ENCODE measurements at places on chromosomes 7 and 10.
A peak's percentile ranks its signal among the peaks of the same experiment; 100 is the strongest.

- H3K4me3 ChIP-seq, result no peak overlapping the region
- H3K36me3 ChIP-seq, result no peaks in the 10 kb centered on the region
- no peaks in the 10 kb centered on the region for H3K27me3 ChIP-seq
- no peak overlapping the region for H3K27ac ChIP-seq
- no peaks in the 10 kb centered on the region for H3K4me1 ChIP-seq
Observed at GRCh38 chr7:72078301-72078700, 333.8 kb downstream of the CALN1 start.

DNA sequence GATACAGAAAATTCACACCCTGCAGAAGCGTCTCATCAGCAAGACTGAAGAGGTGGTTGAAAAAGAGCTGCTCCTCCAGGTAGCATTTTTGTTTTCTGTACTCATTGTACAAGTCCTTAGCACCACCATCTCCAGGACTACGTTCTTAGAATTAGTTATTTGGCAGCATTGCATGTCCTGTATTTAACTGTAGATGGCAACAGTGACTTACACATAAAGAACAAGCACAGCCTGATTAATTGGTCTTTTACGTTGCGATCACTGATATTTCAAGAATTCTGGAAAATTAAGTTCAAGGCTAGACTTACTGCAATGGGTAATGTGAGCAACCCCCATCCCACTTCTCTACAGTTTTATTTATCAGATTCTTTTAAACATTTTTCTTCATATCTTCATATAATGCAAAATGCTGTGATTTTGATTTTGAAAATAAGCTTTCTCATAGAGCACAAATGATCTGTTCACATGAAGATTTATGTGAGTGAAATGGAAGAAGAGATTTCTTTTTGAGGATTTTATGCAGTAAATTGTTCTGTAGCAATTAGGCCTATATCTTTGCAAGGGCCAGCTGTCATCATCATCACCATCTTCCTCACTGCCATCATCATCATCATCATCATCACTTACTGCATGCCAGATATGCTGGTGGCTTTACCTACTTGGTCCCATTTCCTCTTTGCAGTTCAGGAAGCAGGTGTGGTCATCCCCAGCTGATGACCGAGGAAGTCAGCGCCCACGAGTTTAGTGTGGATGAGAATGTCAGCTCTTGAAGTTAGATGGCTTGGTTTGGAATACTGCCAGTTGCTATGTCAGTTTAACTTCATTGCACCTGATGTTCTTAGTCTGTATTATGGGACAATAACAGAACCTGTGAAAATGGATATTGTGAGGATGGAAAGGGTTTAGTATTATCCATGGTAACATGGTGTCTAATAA is 53.4 kb downstream of the CFAP58 start:
- H3K27me3 ChIP-seq, result peaks cover 2% of the 10 kb centered on the region
- no peaks in the 10 kb centered on the region for H3K36me3 ChIP-seq
- no peak for DNase-seq

DNA sequence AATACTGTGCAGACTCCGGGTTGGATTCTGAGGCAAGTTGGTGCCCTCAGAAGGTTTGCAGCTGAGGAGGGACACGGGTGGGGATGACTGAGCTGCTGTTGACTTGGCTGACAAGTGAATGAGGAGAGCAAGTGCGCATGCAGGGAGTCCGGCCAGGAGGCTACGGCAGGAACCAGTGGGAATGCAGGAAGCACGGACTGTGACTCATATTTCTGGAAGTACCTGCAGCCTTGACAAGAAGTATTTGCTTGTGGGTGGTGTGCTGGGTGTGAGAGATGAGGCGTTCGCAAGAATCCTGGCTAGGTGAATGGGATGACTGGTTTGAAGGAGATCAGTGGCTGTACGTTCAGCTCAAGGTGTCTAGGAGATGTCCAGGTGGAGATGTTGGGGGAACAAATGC is 30.8 kb upstream of the FXYD4 start:
- peaks cover 38% of the 10 kb centered on the region for H3K4me1 ChIP-seq
- H3K4me3 ChIP-seq, result no peak overlapping the region
- H3K27me3 ChIP-seq, result peaks cover 4% of the 10 kb centered on the region
- peaks cover 2% of the 10 kb centered on the region for H3K36me3 ChIP-seq
- no peak for DNase-seq
- peak overlapping the region; percentile 31 for H3K27ac ChIP-seq

- H3K4me3 ChIP-seq, result no peak overlapping the region
- H3K4me1 ChIP-seq, result no peaks in the 10 kb centered on the region
- DNase-seq, result no peak
- H3K27ac ChIP-seq, result no peak overlapping the region
- no peaks in the 10 kb centered on the region for H3K36me3 ChIP-seq
Observed at GRCh38 chr7:137717045-137717444, 129.7 kb downstream of the DGKI start.

DNA sequence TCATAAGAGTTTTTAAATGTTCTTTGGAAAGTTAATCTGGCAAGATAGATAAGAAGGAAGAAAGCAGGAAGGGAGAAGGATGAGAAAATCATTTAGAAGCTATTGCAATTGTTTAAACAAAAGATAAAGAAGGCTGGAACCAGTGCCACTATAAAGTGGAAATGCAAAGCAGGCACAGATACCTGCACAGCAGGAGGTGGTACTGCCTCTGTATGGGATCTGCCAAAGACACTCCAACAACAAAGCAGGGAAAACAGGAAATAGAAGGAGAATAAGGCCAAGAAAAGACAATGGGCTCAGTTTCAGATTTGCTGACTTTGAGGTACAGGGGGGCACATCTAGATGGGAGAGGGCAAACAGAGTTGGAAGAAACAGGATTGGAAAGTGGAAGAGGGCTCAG is 138.6 kb downstream of the PPP1R17 start:
- H3K36me3 ChIP-seq, result no peaks in the 10 kb centered on the region
- no peaks in the 10 kb centered on the region for H3K4me1 ChIP-seq
- no peak overlapping the region for H3K27ac ChIP-seq
- H3K27me3 ChIP-seq, result no peaks in the 10 kb centered on the region

DNA sequence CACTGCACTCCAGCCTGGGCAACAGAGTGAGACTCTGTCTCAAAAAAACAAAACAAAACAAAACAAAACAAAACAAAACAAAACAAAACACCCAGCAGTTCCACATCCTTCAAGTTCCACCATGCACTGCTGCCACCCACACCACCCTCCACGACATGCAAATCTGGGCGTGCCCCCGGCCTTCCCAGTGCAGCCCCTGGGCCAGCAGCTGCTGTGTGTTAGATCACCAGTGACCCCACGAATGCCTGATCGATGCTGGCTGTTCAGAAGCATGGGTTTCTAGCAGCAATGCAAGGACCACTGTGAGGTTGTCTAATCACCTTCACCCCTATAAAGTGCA is 36.3 kb downstream of the ELFN1 start:
- H3K36me3 ChIP-seq, result no peaks in the 10 kb centered on the region
- H3K27ac ChIP-seq, result no peak overlapping the region
- no peak overlapping the region for H3K4me3 ChIP-seq
- no peak for DNase-seq

DNA sequence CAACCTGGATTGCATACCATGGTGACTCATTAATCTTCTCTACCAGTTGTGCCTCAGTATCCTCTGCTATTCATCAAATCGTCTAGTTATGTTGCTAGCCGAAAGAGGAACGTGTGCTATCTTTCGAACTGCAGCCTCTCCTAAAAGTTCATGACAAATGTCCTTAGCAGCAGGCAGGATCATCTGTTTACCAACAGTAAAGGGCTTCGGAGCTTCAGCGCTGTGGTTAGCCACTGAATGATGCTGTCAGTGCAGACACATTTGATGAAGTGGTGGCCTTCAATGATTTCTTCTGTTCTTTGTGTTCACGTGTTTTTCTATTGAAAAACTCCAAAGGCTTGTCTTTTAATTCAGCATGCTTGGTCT is 68.8 kb downstream of the CSTF2T start:
- DNase-seq, result no peak
- H3K27me3 ChIP-seq, result peaks cover 7% of the 10 kb centered on the region
- no peak overlapping the region for H3K27ac ChIP-seq
- H3K36me3 ChIP-seq, result no peaks in the 10 kb centered on the region
- no peaks in the 10 kb centered on the region for H3K4me1 ChIP-seq
- no peak overlapping the region for H3K4me3 ChIP-seq

- DNase-seq, result no peak
- no peaks in the 10 kb centered on the region for H3K36me3 ChIP-seq
- H3K4me1 ChIP-seq, result no peaks in the 10 kb centered on the region
- H3K27ac ChIP-seq, result no peak overlapping the region
- H3K27me3 ChIP-seq, result peaks cover under 1% of the 10 kb centered on the region
Observed at GRCh38 chr7:13988065-13988464, 1.4 kb downstream of the ETV1 start.

- H3K4me3 ChIP-seq, result no peak overlapping the region
- no peaks in the 10 kb centered on the region for H3K27me3 ChIP-seq
- H3K27ac ChIP-seq, result no peak overlapping the region
- H3K36me3 ChIP-seq, result no peaks in the 10 kb centered on the region
Observed at GRCh38 chr10:109317746-109318366, 605.5 kb downstream of the XPNPEP1 start.

DNA sequence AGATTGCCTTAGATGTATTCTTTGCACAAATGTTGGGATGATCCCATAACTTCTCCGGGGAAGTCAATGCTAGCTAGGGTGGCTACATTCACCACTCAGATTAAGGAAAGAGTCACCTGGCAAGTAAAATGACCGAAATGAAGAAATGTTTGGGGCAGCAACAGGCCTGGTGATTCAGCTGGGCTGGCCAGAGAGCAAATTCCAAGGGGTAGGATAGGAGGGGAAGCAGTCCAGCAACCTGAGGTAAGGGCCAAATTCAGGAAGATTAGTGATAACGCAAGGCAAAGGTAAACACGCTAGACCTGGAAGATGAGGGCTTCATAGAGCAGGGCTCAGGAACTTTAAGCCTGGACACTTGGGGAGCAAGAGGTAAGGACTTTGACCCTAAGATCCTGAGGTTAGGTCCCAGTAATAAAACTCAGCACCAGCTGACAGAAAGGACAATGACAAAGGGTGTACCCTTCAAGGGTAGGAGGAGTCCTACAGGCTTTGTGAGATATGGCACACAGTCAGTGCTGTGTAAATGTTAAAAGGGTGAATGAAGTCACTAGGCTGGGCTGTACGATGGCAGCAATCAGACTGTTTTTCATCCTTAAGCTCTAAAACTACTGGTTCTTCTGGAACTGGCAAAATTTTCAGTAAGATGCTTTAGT is 22.7 kb upstream of the SMNDC1 start:
- H3K27me3 ChIP-seq, result peaks cover 3% of the 10 kb centered on the region
- peaks cover 19% of the 10 kb centered on the region for H3K36me3 ChIP-seq
- DNase-seq, result no peak
- H3K4me1 ChIP-seq, result peaks cover 55% of the 10 kb centered on the region
- H3K27ac ChIP-seq, result peak overlapping the region; percentile 61

GRCh38 chr10:109964318-109964717 is 41.0 kb upstream of the XPNPEP1 start:
- H3K4me1 ChIP-seq, result peaks cover 11% of the 10 kb centered on the region
- H3K27me3 ChIP-seq, result peaks cover 7% of the 10 kb centered on the region
- no peak overlapping the region for H3K4me3 ChIP-seq
- no peak for DNase-seq

DNA sequence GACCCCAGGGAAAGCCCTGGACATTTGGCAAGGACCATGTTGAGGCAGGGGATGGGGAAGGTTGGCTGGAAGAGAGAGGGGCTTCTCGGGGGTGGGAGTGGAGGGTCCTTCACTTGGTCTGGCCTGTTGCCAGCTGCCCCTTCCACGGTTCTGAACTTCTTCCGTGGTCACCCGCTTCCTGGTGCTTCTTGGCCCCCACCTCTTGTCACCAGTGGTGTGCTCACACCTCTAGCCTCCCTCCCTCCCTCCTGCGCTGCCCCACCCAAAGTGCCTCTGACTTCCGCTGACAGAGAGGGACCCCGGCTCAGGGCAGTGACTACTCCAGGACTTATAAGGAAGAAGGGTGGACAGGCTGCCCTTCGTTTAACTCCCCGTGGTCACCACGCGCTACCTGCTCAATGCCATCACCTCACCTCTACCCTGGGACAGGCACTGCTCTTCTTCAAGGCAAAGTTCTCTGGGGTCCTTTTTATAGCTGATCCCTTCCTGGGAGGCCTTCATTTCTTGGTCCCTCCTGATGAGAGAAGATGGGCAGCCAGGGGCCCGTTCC is at the start of gene MUC12:
Gene MUC12 (plus strand): TSS at position 500 of the 550 bp plus-strand sequence. CDS start 58 bp downstream, outside the sequence.
- no peaks in the 10 kb centered on the region for H3K36me3 ChIP-seq
- no peak within 1 kb of the TSS for H3K27ac ChIP-seq
- no peak within 1 kb of the TSS for H3K4me3 ChIP-seq
- H3K27me3 ChIP-seq, result peaks cover 46% of the 10 kb centered on the region

GRCh38 chr10:120188950-120189349 is 268.1 kb upstream of the PLPP4 start:
- no peaks in the 10 kb centered on the region for H3K27me3 ChIP-seq
- no peak overlapping the region for H3K4me3 ChIP-seq
- no peaks in the 10 kb centered on the region for H3K36me3 ChIP-seq
- no peak for DNase-seq
- no peaks in the 10 kb centered on the region for H3K4me1 ChIP-seq

DNA sequence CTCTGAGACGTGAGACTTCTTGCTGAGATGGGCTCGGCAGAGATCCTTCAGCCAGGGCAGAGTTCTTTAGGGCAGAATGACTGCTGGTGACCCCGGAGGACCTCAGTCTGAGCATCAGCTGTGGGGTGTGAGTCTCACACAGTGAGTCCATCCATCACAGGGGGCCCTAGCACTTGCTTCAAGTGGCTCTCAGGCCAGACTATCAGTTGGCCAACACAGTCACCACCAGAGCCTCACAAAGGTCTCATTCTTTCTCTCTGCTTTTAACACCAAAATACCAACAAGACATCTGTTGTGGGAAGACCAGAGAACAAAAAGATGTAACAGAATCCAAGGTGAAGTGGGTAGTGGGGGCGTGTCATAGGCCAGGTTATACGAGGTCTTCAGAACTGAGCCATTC is 345.6 kb upstream of the NRP1 start:
- H3K27ac ChIP-seq, result no peak overlapping the region
- H3K36me3 ChIP-seq, result no peaks in the 10 kb centered on the region
- DNase-seq, result no peak
- peaks cover 1% of the 10 kb centered on the region for H3K27me3 ChIP-seq
- no peak overlapping the region for H3K4me3 ChIP-seq

DNA sequence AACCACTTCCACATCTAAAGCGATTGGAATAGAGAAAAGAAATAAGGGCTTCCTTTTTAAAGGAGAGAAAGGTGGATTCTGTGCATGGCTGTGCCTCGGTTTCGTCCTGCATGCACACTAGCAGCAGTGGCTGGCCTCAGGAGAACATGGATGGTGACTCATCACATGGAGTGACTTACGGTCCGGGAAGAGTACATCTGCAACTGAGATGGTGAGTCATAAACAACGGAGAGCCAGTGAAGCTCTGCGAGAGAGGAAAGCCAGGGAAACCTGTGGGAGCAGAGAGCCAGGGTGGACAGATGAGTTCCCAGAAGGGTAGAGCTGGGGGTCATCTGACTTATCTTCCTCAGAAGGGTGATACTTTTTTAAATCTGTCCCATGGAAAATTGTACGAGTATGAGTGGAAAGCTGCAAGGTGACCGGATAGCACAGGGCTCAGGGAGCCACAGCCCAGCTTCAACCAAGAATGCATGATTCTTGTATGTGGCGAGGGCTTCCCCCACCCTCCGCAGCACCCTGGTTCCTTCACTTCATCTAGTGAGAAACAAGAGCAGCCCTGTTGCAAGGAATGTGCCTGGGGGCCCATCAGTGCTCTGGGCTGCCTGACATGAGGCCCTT is 259.1 kb downstream of the KLF6 start:
- peaks cover 8% of the 10 kb centered on the region for H3K27me3 ChIP-seq
- H3K4me1 ChIP-seq, result no peaks in the 10 kb centered on the region
- no peak overlapping the region for H3K4me3 ChIP-seq
- H3K36me3 ChIP-seq, result no peaks in the 10 kb centered on the region
- no peak overlapping the region for H3K27ac ChIP-seq
- DNase-seq, result no peak

Data from activated T-helper 1 cell treated with anti-CD3 and anti-CD28 coated beads, Interleukin-12 subunit alpha, Interleukin-12 subunit beta, Interleukin-2, Interleukin-4 antibody, amounts not matched to agents 30 ng/mL and 10 ng/mL and 1 ng/mL, durations not matched to agents 14 hours and 24 hours and 36 hours (primary cell).